ENCODE measurements at places on chromosomes 3 and 15.

DNA sequence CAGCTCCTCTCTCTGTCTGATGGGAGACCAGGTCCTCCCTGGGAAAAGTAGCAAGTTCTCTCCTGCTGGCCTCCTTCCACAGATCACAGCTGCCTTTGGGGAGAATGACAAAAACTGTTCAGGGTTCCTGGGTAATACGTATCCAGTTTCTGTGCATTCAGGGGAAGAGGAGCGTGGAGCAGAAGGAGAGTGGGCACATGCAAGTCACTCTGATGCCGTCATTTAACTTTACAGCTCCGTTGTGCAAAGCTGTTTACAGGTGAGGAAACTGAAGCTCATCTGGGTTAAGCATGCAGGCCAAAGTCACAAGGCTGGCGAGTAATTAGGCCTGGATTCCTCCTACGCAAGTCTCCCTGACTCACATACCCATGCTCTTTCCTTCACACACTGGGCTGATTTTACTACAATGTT lies 7.5 kb upstream of the TM4SF1 start:
- no peak for DNase-seq

GRCh38 chr15:85723960-85724945 lies 70.5 kb downstream of the KLHL25 start:
- no peak for DNase-seq

DNA sequence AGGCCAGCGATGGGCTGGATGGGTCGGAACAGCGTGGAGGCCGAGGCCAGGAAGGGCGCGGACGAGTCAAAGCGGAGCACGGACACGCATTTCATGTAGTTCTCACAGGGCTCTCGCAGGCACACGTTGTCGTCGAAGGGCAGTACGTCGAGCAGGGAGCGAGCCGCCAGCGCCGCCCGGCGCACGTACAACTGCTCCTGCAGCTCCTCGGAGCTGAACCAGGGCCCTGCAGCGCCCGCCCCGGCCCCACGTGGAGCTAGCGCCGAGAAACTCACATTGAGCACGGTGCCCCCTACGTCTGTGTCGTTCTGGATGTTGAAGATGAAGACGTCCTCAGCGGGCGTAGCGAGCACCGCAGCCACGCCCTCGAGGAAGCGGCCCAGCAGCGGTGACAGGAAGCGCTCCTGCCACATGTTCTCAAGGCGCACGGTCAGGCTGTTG lies 5.8 kb downstream of the CELSR3 start:
- DNase-seq: no peak

GRCh38 chr15:68583321-68583720 lies 4.5 kb downstream of the CORO2B start:
- DNase-seq: no peak

- no peak for DNase-seq
Observed at GRCh38 chr3:68306571-68306970, 625.8 kb downstream of the TAFA4 start.
